ENCODE measurements at places on chromosomes 4 and X.

- DNase-seq, result no peak
Observed at GRCh38 chr4:159266981-159267868, 164.3 kb downstream of the RAPGEF2 start.

DNA sequence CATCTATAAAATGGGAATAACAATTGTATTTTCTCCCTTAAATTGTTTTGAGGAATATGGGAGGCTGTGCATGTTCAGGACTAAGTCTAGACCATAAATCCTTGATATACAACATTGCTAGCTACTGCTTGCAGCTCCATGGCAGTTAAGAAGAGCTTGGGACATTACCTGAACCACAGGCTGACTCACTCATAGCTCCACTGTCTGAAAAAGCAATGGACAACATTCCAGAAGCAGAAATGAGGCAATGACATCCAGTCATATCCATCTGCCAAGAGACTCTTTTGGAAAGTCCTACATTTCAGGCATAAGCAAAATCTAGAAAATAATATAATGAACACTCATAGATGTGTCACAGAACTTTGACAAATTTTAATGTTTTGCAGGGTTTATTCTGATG, 167.3 kb upstream of the LEF1 start:
- DNase-seq, result no peak

GRCh38 chr4:2822461-2823300, 21.0 kb upstream of the ADD1 start:
- DNase-seq, result no peak

DNA sequence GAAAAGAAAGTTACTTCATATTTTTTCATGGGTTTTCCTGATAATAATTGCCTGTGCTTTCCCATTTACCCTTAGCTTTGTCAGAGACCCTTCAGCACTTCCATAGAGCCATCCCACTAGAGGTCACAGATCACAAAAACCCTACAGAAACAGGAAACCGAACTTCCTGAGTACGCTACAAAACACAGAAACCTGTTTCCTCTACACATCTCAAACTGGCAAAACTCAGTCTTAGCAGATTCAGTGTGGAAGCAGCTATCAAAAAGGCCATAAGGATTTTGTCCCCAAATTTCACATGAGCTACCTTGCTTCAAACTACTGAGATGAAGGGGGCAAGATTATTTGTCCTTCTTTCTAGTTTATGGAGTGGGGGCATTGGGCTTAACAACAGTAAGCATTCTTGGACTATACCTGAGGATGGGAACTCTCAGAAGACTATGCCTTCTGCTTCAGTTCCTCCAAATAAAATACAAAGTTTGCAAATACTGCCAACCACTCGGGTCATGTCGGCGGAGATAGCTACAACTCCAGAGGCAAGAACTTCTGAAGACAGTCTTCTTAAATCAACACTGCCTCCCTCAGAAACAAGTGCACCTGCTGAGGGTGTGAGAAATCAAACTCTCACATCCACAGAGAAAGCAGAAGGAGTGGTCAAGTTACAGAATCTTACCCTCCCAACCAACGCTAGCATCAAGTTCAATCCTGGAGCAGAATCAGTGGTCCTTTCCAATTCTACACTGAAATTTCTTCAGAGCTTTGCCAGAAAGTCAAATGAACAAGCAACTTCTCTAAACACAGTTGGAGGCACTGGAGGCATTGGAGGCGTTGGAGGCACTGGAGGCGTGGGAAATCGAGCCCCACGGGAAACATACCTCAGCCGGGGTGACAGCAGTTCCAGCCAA, at the start of gene MMRN1:
TSS of gene MMRN1 (plus strand) at position 206 of the 902 bp plus-strand sequence. CDS start at position 324, 118 bp downstream.
- DNase-seq, result no peak

- DNase-seq, result no peak
Observed at GRCh38 chr4:155403886-155404285, 27.1 kb upstream of the MAP9 start.

DNA sequence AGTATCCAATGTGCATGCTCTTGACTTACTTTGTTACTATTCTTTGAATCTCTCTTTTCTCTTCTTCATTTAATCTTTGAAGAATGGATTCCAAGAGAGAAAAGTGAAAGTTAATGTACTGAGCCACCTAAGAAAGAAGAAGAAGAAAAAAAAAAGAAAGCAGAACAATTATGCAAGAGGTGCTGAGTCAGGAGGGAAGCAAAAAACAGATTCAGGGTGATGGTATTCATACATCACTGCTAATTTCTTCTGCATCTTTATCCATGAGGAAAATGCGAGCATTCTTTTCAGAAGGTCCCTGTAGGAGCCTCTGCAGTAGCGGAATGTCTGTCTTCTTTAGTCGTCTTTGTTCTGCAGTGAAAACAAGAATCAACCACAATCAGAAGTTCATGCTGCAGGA, 43.9 kb downstream of the RASSF6 start:
- DNase-seq, result no peak

DNA sequence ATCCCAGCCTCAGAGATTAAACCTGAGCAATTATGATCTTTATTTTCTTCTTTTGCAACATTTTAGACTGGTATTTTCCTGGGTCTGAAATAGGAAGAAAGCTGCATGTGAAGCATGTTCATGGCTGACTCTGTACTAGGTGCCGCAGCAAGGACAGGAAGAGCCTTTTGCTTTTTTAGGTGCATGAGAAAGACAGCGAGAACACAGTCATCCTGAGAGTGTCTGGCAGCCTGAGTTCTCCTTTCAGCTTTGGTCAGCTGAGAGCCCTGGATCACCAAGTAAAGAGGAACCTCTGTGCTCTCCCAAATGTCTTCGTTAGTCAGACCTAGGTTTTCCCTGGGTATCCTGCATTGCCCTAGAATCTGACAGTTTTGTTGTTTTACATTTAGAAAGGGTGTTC, 29.8 kb downstream of the FAM149A start:
- DNase-seq, result no peak

- no peak for DNase-seq
Observed at GRCh38 chr4:169014586-169014985, 4.5 kb upstream of the CBR4 start.

Data from nephron progenitor cell (in vitro differentiated cells).